Fibroblast of upper back skin (primary cell): ENCODE measurements at places on chromosomes 4 and X.
A peak's percentile ranks its signal among the peaks of the same experiment; 100 is the strongest.

GRCh38 chr4:182627996-182628395 lies 289.2 kb downstream of the DCTD start:
- no peak for DNase-seq

DNA sequence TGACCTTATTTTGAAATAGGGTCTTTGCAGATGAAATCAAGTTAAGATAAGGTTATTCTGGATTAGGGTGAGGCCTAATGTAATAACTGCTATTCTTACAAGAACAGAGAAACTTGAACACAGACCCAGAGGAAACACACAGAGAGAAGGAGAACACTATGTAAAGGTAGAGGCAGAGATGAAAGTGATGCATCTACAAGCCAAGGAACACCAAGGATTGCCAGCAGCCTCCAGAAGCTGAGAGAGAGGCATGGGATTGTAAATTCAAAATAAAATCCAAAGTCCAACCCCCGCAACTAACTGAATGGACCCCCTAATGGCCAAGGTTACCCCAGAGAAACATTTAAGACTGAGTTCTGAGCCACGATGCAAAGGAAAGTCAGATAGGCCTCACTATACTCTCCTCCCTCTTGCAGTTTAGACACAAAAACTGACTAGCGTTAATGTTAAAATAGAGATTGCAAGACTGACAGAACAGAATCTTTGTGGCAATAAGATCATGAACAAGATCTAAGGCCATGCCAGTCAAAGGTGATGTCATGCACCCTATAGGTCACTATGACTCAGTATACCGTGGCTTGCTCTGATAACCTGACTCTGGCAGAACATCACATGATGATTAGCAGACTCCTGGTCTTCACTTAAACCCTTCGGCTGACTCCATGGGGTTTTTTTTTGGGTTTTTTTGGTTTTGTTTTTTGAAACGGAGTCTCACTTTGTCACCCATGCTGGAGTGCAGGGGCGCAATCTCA lies 42.9 kb downstream of the DDX60L start:
- no peak for DNase-seq

GRCh38 chr4:69568787-69569186 lies 70.7 kb downstream of the UGT2A2 start:
- no peak for DNase-seq

- DNase-seq = no peak
Measured at GRCh38 chrX:130446974-130447373, 45.2 kb downstream of the RBMX2 start.

- peak; percentile 25 for DNase-seq
Measured at GRCh38 chr4:111480510-111480909, 664.7 kb upstream of the FAM241A start.

- no peak for DNase-seq
Measured at GRCh38 chr4:184053434-184053833, 148.3 kb downstream of the STOX2 start.

- no peak for DNase-seq
Measured at GRCh38 chr4:95540227-95540626, 8.5 kb downstream of the UNC5C start.

DNA sequence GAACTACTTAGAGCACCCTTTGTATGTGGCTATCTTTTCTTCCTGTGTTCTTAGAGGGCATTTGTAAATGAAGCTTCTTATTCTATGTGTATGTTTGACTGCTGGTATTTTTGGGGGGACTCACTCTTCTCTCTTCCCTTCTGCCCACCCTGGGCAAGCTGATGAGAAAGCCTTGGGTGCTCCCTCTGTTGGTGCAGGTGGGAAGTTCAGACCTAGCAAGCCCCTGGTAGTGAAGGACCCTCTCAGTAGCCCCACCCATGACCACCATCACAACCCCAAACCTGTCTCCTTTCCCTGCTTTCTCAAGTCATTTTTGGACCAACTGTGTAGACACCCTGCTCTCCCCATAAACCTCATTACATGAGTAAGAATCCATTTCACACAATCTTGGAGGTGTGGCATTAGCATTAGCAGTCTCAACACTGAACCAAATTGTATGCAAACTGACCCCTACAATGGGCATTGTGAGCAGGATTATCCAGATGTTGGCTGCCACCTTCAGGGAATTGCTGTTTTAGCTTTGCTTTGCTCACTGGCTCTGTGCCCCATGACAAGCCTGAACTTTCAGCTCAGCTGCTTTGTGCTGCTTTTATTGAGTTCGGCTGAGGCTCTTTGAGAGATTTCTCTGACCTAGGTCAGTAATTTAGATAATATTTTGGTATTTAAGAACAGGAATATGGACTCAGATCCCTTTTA lies 27.9 kb downstream of the TRIM61 start:
- DNase-seq = no peak

DNA sequence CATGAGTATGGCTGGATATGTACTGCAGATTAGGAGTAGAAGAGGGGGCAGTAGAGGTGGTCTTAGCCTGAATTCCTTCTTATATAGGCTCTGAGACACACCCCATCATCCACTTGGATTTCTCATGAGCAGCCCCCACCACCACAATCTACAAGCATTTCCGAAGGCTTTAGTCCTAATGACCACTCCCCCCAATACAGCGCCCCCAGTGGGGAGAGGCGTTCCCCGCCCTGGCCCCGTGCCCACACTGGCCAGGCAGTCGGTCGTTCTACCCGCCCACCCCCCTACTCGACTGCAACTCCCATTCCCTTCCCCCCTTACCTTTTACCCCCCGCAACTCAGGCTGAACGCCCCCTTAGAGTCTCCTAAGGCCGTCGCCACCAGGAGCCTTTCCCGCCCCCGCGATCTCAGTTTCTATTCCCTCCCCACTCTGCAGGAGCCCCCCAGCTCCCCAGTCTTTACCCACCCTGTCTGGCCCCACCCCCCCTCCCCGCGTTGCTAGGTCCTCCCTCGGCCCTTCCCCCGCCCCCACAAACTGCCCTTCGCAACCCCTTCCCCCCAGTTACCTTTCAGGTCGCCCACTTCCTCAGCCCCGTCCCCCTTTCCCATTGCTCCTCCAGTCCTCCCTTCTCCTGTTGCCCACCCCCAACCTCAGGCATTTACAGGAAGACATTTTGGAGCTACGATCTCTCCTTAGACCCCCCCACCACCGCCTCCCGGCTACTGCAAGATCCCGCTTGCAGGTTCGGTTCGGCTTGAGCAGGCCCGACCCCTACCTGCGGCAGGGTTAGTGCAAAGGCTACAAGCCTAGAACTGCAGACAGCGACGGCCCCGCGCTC lies 468 bp downstream of the ZMYM3 start:
- peak; percentile 48 for DNase-seq

DNA sequence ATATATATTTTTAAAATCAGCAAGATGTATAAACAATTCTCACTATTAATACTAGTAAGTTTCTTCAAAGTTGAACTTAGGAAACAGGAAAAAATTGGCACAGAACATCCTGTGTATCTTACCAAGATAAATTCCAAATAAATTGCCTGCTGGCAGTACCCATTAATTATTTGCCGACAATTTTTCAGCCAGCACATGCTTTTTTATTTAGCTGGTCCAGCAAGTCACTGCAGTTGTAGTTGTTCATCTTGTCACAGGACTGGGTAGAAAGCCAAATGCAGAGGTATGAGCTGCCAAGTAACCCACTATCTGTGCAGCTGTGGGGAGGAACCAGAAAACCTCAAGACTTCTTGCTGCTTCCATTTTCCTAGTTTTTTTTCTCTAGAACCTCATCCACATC lies 113.4 kb downstream of the PACRGL start:
- DNase-seq = no peak

DNA sequence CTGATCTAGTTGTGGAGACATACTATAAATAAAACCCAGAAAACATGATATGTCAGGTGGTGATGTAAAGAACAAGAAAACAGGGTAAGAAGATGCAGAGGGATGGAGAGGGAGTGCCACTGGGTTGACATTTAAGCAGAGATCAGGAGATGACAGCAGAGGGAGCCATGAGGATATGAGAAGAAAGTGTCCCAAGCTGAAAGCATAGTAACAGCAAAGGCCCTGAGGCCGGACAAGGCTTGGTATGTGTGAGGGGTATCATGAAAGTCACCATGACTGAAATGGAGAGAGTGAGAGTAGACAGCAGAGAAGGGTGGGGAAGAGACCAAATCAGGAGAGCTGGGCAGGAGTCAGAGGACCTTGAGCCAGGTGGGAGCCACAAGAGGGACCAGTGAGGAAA lies 3.4 kb downstream of the GPKOW start:
- DNase-seq = no peak

DNA sequence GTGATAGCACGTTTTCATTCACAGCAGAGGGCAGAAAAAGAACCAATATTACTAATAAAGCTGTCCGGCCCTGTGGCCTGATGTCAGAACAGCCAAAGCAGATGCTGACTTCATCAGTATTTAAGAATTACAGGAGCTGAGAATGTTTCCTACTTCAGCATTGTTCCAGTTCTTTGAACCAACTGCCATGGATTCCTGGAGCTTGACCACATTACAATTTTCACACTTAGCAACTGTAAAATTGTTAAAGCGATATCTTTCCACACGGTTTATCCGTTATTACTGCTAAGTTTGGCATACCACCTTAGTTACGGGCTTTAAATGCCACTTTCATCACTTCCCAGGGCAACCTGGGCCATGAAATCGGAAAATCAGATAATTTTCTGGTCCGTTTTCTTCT lies 118.2 kb downstream of the EPHA5 start:
- DNase-seq = no peak

DNA sequence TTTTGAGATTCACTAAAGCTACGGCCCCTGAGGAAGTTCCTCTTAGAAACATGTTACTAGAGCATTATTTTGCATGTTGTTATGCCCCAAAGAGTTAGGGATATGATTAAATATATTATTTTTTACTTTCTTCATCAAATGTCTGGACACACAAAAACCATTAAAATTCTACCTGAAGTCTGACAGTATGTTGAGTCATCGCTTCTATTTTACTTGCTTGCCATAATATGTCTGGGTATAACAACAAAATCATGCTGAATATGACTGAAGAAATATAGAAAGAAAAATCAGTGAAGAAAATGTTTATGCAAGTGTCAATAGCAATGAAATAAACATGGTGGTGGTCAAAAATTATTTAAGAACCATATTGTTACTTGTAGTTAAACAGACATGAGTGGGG lies 1818.5 kb upstream of the ADGRL3 start:
- no peak for DNase-seq
